ENCODE measurements at places on chromosomes 1 and 21.

- no peak for DNase-seq
Measured at GRCh38 chr1:51669816-51670215, 52.9 kb downstream of the OSBPL9 start.

DNA sequence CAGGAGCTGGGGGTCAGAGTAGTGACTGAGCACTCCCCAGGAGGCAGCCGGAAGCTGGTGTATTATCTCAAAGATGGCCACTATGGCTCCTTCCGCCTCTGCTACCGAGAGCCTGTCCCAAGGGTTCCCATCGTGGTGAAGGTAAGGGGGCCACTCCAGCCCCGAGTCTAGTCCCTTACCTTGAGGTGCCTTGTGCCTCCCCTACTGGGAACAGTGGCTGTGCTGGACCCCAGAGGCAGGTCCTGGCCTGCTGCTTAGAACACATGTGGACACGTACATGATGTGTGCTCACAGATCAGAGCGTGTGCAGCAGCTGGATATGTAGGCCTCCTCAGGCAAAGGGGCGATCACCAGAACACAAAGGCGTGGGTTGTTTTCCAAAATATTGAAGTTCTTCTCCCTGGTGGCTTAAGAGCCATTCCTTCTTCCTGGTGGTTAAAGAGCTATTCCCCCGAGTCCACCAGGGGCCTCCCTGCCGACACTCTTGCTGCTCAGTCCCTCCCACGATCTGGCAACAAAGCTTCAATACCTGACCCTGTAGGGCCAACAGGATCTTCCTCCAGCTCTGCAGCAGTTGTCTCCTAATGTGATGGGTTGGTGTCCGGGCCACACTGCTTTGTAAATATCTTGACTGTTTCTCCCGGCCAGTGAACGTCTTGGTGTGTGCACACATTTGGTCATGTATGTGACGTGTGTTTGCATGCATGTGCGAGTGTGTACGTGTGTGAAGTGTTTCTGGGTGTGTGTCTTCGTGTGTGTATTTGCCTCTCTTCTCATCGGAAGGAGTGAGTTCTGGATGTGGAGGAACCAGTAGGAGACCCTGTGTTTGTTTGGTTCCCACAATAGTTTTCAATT, 68.4 kb upstream of the TINAGL1 start:
- no peak for DNase-seq

DNA sequence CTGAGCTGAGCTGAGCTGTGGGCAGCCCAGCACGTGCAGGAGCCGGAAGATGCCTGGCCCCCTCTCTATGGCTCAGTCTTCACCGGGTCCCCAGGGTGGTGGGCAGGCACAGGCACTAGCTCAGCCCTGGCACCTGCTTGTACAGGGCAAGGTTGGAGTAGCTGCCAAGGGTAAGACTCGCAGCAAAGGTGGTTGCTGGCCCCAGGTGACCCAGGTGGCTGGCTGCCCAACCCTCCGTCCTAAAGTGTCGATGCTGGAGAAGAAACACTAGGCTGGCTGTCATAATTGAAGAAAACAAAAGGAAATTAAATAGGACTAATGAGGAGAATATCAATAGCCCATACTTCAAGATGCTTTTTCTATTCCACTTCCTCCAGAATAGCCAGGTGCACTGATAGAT, 77.1 kb upstream of the ACTL8 start:
- DNase-seq, result no peak

- no peak for DNase-seq
Measured at GRCh38 chr1:181179279-181179986, 90.9 kb downstream of the IER5 start.

- DNase-seq, result no peak
Measured at GRCh38 chr1:229035054-229035747, 235.7 kb upstream of the RAB4A start.

DNA sequence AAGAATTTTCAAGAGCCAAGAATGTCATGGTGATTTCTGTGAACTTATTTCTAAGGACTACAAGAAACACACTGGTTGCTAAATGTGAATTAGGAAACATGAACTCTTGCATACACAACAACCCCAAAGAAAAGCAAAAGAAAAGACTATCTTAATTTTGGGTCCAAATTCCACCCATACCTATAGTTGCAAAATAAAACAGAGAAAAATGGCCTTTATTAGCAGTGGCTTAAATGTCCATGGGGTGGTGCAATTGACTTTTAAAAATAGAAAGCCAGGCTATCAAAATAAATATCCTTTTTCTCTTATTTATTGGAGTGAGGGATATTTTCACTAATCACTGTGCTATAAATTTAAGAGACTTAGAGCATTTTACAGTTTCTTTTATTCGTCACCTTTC, 80.9 kb upstream of the DPYD start:
- no peak for DNase-seq
